ENCODE measurements at places on chromosomes 5 and 9.

- no peak for DNase-seq
Measured at GRCh38 chr5:35924122-35924949, 14.1 kb downstream of the CAPSL start.

- no peak for DNase-seq
Measured at GRCh38 chr5:143652108-143652700, 159.8 kb upstream of the HMHB1 start.

GRCh38 chr5:72355706-72356299 lies 35.6 kb downstream of the PTCD2 start:
- DNase-seq = no peak

DNA sequence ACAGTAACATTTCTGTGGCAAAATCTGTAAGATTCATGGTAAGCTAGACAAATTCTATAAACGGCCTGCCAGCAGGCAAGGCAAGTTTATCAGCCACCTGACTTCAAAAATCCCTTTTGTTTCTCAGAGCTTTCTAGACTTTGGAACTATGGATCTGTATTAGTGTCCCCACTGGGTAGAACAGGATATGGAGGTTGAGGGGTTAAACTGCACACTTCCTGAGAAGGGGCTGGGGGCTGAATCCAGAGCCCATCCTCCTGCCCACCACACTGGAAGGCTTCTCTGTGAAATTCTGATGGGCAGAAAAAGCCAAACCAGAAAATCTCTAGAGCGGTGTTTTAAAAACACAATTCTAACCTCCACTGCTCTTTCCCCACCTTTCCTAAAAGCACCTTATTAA lies 128.7 kb downstream of the ENTREP1 start:
- DNase-seq = no peak

- no peak for DNase-seq
Measured at GRCh38 chr9:83441390-83441789, 96.8 kb downstream of the FRMD3 start.

GRCh38 chr5:74581988-74582365 lies 58.6 kb downstream of the ENC1 start:
- no peak for DNase-seq

- DNase-seq = no peak
Measured at GRCh38 chr5:67244345-67244793, 47.8 kb upstream of the CD180 start.

- no peak for DNase-seq
Measured at GRCh38 chr5:132998556-132998955, 27.8 kb downstream of the ZCCHC10 start.

- no peak for DNase-seq
Measured at GRCh38 chr5:9619331-9620092, 10.6 kb downstream of the TAS2R1 start.

DNA sequence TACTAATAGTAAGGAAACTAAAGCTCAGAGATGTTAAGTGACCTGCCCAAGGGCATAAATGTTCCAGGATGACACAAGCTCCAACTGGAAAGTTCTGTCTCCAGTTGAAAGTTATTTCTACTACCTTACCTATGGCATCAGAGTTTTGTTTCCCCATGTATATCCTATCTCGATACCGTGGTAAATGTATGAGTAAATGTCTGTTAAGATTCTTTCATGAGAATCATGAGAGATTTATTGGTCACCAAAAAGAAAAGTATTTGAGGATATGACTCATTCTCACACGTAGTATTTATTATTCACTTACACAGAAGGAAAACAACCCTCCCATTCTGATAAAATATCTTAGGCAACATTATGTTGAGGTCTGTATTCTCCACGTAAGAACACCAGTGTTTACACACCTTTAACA lies 11.1 kb upstream of the SHOC1 start:
- no peak for DNase-seq

GRCh38 chr5:2686321-2687124 lies 65.0 kb downstream of the IRX2 start:
- DNase-seq = no peak

GRCh38 chr5:115320006-115320405 lies 23.6 kb upstream of the CCDC112 start:
- no peak for DNase-seq

DNA sequence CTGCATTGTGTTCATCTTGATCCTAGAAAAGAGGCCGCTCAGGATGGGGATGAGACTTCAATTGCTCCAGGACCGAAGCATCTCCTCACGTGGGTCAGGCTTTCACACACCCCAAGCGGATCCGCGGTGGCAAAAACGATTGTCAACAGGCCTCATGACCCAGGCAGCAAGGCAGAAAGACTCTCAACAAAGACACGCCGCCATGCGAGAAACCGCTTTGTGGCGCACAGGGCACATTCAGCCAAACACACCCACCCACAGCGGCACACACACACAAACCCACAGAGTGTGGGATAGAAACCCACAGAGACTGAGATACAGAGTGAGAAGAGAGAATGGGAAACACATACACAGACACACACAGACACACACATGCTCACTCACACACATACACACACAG lies 483.4 kb downstream of the SPATA31A7 start:
- DNase-seq = peak; percentile 49

- DNase-seq = no peak
Measured at GRCh38 chr5:163677092-163677491, 171.7 kb downstream of the MAT2B start.

GRCh38 chr5:180105827-180106312 lies 34.3 kb upstream of the RNF130 start:
- no peak for DNase-seq

Measured in vagina (tissue), 2 donors.